ENCODE measurements at places on chromosomes 7 and 10.
A peak's percentile ranks its signal among the peaks of the same experiment; 100 is the strongest.

GRCh38 chr10:1308173-1308961 lies 252.2 kb downstream of the WDR37 start:
- no peak for DNase-seq

GRCh38 chr7:42315103-42315502 lies 78.1 kb upstream of the GLI3 start:
- no peak for DNase-seq

- no peak for DNase-seq
Measured at GRCh38 chr10:70567603-70568002, 34.9 kb downstream of the PRF1 start.

- no peak for DNase-seq
Measured at GRCh38 chr7:135523146-135523545, 13.2 kb upstream of the CNOT4 start.

GRCh38 chr7:67621704-67622103 lies 625.1 kb downstream of the TYW1 start:
- DNase-seq, result no peak

- no peak for DNase-seq
Measured at GRCh38 chr10:110778211-110778610, 93.5 kb upstream of the PDCD4 start.

GRCh38 chr10:13087601-13087985 lies 12.4 kb upstream of the OPTN start:
- no peak for DNase-seq

- DNase-seq, result no peak
Measured at GRCh38 chr10:70341016-70341415, 41.4 kb downstream of the LRRC20 start.

- DNase-seq, result peak; percentile 8
Measured at GRCh38 chr7:133888061-133888930, 238.8 kb upstream of the LRGUK start.

- DNase-seq, result peak; percentile 36
Measured at GRCh38 chr7:83936056-83936708, 258.4 kb downstream of the SEMA3A start.

DNA sequence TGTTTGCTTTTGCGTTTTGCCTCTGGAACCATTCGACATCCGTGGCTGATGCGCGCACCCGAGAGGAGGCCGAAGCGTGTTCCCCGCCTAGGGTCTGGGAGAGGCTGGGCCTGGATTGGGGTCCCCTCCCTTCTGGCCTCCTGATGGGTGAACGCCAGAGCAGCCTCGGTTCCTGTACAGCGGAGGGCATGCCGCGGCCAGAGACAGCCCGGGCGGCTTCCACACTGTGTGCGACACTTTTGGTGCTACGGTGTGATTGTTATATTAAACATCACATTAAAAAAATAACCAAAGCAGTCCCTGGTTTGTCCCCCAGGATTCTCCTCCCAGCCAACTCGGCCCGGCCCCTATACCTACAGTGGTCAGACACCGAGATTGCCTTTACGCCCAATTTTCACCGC lies 3.7 kb upstream of the HOXA7 start:
- DNase-seq, result no peak

DNA sequence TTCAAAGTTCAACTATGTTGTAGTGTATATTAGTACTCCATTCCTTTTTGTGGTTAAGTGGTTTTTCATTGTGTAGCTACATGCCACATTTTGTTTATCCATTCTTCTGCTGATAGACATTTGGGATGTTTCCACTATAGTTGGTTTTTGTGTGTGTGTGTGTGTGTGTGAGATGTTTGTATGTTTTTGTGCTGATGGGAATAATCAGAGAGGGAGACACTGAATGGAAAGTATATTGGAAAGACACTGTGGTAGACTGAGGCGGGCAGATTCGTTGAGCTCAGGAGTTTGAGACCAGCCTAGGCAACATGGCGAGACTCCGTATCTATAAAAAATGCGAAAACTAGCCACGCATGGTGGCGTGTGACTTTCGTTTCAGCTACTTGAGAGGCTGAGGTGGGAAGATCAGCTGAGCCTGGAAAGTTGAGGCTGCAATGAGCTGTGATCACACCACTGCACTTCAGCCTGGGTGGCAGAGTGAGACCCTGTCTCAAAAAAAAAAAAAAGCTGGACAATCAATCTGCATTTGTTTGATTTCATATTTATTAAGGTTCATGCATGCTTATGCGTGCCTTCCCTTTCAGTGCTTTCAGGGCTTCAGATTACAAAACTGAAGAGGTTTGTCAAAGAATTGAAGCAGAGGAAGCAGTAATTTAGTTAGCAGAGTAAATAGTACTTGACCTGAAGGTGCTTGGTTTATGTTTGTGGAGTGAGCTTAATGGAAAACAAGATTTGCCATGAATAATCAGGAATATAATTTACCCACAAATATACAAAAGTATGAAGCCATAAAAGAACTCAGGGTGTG lies 14.7 kb downstream of the SEC24C start:
- no peak for DNase-seq

- DNase-seq, result no peak
Measured at GRCh38 chr7:158582089-158582456, 5.5 kb downstream of the PTPRN2 start.

GRCh38 chr10:97013568-97013967 lies 172.2 kb downstream of the SLIT1 start:
- DNase-seq, result no peak

DNA sequence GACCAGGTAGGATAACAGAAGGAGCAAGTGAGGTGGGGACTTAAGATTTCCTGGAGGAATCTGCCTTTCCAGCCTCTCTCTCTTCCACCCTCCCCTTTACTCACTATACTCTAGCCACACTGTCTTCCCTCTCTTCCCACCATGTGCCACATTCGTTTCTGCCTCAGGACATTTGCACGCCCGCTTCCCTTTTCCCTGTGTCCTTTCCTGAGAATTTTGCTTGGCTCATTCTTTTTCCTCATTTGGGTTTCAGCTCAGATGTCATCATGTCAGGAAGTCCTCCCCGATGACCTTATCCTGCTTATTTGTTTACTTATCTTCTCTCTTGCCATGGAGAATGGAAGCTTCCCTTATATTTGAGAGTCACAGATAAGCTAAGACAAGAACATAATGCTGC lies 363.8 kb downstream of the PRPF18 start:
- DNase-seq, result no peak

DNA sequence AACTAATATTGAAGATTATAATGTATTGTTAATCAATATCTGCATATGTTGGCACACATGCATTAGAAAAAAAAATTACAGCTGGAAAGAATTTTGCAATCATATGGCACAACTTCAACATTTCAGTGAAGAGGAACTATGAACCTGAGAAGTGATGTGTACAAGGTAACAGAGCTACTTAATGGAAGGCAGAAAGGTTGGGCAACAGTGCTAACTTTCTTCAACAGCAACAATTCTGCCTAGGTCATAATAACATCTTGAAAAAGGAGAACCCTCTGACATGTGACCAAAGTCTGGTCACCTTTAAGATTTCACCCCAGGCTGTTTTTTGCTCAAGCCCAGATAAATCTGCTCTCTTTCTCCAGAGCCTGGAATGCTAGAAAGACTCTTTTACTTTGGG lies 47.9 kb upstream of the SKAP2 start:
- no peak for DNase-seq

- no peak for DNase-seq
Measured at GRCh38 chr7:924541-925231, 29.8 kb downstream of the ADAP1 start.

GRCh38 chr7:135862586-135863340 lies 114.2 kb upstream of the FAM180A start:
- no peak for DNase-seq

GRCh38 chr10:52778511-52779392 lies 6.2 kb upstream of the MBL2 start:
- DNase-seq, result no peak

DNA sequence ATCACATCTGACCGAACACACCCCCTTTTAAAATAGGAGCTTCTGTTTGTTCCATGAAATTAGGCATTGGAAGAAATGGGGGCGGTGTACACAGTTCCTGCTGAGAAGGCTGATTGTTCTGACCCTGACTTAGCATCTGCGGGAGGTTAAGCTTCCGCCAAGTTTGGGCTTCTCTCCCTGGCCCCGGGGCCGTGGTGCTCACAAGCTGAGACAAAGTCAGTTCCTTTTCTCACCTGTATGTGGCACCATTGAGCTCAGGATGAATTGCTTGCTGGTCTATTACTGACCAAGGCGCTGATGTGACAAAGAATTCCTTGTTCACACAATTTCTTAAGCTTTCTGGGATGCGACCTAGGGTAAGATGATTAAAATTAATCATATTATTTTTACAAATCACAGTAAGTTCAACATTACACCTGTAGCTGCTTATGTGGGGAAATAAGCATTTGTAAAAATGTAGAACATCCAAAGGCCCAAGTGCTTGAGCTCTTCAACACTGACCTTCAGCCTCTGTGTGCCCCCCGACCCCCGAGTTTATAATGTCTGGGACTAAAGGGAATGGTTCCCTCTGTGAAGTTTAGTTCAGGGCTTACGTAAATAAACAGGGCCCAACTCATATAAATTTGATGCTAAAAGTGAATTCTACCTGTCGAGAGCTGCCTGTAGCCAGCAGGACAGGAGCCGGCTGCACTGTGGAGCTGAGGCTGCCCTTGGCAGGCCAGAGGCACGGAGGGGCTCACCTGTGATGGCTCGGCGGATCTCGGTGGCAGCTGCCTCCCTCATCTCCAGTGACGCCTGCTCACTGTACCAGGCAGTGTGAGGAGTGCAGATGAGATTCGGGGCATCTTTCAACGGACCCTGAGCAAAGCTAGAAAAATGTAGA lies 50.8 kb downstream of the ZRANB1 start:
- peak; percentile 41 for DNase-seq

GRCh38 chr7:75662579-75663301 lies 76.0 kb downstream of the HIP1 start:
- no peak for DNase-seq

GRCh38 chr10:112137154-112137987 lies 46.2 kb downstream of the GPAM start:
- no peak for DNase-seq

DNA sequence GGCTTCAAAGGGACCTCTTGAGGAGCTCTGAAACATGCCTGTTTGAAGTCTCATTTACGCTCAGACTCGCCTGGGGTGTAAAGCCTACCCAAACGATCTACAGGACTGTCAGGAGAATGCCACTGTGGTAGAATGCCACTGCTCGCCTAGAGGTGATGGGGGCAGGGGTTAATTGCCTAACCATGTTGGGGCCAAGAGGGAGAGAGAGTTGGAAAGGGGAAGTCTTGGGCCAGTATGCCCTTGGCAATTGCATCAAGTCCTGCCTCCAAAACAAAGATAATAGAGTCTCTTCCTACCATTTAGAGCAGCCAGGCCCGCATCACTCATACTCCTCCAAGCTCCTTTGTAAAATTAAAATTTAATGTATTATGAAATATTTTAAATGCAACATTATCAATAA lies 25.2 kb downstream of the CDK1 start:
- DNase-seq, result no peak

GRCh38 chr10:109737009-109737408 lies 186.3 kb downstream of the XPNPEP1 start:
- DNase-seq, result no peak

- DNase-seq, result no peak
Measured at GRCh38 chr7:156935250-156935649, 14.3 kb upstream of the NOM1 start.

GRCh38 chr7:146345251-146345650 lies 228.7 kb downstream of the CNTNAP2 start:
- no peak for DNase-seq

GRCh38 chr7:80357530-80357929 lies 154.3 kb downstream of the GNAT3 start:
- DNase-seq, result no peak

DNA sequence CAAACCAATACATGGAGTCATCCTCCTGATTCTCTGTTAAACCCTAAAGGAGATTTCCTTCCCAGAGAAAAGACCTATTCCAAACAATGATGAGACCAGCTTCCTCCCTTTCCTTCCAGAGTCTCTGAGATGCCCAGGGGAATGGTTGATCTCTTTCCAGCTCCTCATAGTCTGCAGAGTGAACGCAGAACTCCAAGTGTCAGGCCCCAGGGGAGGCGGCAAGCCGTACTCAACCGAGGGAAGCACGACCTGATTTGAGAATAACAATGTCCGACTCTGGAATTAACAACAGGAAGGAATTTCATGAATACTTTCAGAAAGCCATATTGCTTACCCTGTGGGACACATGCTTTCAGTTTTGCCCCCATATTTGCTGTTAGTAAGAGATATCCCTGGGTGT lies 241.7 kb upstream of the GLI3 start:
- no peak for DNase-seq

GRCh38 chr10:72809006-72809405 lies 84.5 kb upstream of the OIT3 start:
- no peak for DNase-seq

DNA sequence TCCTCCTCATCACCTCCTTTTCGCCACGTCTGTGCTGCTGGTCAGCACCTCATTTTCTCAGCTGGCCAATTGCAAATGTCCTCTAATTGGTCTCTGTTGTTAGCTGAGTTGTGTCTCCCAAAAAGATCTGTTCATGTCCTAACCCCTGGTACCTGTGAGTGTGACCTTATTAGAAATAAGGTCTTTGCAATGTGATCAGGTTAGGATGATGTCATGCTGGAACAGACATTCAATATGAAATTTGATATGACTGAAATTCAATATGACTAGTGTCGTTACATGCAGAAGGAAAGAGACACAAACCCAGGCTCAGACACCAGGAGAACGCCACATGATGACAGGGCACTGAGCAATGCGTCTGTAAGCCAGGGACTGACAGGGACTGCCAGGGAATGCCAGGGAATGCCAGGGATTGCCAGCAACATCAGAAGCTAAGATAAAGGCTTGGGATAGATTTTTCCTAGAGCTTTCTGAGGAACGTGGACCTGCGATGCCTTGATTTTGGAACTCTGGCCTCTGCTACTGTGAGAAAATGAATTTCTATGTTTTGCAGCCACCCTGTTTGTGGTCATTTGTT lies 77.5 kb upstream of the CXCL12 start:
- DNase-seq, result no peak
